Epithelial cell of proximal tubule (primary cell): ENCODE measurements at places on chromosomes 2 and 18.

DNA sequence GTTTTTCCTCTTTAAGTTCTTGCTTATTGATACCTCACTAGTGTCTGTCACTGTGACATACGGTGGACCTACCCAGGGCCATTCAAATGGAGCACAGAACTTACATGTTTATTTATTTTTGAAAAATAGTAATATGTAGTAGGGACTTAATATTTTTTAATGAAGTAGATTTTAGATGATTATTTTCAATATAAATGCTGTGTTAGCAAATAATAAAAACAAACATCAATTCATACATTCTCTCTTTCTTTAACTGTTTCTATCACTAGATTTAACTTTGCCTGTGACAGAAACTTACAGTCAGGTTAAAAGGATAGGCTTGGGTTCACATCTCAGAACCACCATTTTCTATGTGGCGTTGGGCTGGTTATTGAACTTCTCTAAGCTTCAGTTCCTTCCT lies 184.4 kb upstream of the RASGRP3 start:
- no peak for DNase-seq

DNA sequence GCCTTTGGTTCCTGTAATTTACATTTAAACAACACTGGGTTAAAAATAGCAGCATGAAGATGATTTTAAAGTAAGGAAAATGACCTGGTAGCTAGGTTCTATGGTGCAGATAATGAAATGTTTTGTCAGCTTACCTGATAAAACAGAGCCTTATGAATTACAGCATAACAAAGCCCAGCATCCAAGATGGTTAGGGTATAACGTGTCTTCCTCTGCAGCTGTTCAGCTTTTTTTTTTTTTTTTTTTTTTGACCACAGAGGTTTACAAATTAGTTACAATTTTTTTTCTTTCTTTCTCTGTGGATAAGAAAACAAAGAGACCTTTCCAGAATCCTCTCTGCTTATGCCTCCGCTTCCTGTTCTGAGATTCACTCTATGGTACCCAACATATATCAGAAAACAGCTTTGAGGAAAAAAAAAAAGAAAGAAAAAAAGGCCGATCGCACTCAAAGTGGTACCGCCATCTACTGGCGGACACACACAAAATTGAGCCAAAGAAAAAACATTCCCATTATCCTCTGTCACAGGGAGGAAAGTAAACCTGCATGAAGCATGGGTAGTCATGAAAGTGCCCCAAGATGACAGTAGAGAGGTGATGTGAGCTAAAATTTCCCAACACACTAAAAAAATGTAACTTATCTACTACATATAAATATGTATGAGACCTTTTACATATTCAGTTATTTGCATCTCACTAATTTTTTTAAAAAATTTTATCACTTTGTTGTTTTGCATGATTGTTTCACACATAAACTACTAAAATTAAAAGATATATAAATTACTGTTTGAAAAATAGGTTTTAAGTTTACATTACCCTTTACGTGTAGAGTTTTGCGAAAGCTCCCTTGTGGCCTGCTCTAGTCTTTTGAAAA lies at the start of gene SCN3A:
Gene SCN3A, minus strand, starts transcription at position 362 of the 871 bp plus-strand sequence. CDS start 27,656 bp downstream, outside the sequence.
- DNase-seq = no peak

DNA sequence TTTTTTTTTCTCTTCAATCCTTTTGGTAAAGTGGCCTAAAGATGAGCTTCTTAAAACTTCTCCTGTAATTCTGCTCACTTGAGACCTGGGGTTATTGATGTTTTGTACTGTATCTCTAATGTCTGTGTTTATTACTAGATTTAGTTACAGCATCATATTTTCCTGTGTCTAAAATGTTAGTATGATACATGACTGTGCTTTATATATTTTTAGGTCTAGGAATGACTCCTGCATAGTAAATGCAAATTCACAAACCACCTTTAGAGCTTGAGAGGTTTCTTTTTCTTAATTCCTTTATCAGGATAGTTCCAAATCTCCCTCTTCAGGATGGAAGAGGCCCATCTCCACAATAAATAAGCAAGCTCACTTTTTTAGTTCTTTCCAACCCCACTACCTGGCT lies 197.6 kb downstream of the SETBP1 start:
- DNase-seq = no peak

DNA sequence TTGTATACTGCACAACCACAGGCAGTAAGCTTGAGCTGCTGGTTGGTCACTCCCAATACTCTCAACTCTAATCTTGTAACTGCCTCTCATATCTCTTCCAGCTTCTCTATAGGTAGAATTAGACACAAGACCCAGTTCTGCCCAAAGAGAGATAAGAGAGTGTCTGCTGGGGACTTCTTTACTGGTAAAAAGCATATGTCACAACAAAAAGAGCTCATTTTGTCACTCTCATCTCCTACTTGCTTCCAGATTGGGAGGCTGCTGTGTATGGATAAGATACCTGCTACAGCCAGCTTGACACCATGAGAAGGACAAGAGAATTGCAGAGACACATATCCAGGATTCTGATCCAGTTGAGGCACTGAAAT lies 165.2 kb downstream of the PTH2R start:
- no peak for DNase-seq

DNA sequence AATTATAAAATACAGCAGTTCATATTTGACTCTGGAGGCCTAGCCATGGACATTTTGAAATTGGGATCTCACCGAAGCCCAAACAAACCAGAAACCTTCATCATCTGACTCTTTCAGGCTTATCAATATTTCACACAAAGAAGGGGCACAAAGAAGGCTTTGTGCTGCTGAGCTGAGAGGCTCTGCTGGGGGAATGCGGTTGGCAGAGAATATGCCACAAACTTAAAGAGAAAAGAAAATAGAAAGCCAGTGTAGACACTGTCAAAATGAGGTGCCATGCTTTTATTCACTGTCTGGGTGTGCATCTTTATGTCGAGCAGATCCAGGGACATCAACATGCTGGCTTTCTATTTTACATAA lies 162.6 kb downstream of the QPCT start:
- no peak for DNase-seq

GRCh38 chr2:141015341-141016047 lies 1115.3 kb downstream of the LRP1B start:
- no peak for DNase-seq

DNA sequence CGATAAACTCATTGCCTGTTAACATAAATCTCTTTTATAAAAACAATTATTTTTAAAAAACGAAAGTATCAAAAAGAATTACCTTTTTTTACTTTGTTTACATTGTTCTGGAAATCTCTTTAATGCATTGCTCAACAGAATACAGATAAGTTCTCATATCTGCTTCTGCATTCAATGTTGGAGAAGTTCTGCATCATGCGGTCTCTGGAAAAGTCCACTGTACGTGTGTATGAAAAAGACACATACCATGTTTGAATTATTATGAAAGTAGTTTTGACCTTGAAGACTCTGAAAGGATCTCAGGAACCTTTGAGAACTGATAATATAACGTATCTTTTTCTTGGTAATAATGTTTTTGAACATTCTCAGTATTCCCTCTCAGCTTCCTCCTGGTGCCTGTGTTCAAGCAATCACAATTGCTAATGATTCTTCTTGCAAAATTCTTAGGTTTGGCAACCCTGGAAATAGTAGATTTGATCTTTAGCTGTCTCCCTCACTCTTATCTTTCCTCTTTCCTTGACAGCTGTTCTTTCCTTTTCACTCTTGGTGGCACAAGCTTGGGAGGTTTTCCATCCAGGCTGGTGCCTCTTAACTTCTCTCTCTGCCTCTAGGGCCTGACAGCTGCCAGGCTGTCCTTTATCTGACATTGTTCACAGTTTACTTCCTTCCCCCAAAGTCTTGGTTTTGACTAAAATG lies 12.4 kb upstream of the IL1R1 start:
- no peak for DNase-seq

DNA sequence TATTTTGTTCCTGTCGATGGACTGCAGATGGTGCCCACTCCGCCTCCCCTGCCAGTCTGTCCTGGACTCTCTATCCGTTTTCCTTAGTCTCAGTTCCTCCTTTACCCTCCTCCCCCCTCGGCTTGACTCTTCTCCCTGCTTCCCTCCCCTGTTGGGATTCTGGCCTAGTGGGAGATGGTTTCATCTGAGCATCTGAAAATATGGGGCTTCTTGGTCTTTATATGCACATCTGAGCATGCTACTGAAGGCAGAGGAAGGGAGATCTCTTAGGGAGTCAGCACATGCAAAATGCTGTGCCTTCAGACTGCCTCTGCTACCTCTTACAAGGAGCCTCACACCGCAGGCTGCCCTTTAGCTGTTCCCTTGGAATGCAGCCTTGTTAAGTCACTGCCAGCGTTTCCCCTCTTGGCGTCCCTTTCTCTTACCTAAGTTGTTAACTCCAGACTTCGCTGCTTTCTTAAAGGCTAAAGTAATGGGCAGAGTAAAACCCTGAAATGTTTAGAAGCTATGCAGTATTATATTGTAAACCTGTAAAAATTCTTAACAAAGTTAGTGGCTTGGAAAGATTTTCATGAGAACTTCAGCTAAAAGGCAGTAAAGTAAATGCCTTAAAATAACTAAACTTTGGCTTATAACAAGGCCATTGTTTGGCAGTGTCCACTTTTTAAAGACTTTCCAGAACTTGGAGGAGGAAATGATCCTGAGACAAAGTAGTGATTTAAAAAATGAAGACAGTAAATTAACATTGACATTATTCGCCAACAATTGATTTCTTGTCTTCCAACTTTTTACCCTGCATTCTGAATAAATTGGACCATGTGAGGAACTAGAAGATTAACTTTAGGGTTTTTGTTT lies 49.8 kb downstream of the LDLRAD4 start:
- DNase-seq = no peak

DNA sequence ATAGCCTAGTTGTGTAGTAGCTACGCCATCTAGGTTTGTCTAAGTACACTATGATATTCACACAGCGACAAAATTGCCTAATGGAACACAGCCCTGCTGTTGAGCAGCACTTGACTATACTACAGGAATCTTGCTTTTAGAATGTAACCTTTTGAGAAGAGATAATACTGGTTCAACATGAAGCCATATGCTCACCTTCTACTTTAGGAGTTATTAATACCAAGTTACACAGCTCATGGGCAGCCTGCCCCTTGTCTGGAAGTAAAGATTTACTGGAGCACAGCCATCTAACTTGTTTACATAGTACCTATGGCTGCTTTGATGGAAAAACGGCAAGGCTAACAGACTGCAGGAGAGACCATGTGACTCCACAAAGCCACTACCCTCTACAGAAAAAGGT lies 174.8 kb downstream of the DYM start:
- no peak for DNase-seq

GRCh38 chr2:235860871-235861270 lies 307.3 kb downstream of the GBX2 start:
- DNase-seq = no peak

DNA sequence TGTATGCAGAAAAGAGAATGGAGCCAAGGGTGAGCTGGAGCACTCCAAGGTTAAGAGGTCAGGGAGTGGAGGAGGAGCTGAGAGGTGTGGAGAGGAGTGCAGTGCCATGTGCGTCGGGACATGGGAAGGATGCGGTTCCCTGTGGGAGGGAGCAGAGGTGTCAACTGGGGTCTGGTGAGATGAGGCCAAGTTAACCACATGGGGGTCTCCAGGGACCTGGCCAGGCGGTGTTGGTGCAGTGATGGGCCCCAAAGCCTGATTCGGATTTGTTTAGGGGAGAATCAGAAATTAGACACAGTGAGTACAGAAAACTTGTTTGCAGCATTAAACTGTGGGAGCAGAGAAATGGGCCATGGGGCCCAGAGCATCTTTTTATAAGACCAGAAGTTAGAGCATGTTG lies 210.5 kb downstream of the LDLRAD4 start:
- DNase-seq = no peak

GRCh38 chr2:158178646-158179045 lies 77.0 kb downstream of the UPP2 start:
- no peak for DNase-seq

DNA sequence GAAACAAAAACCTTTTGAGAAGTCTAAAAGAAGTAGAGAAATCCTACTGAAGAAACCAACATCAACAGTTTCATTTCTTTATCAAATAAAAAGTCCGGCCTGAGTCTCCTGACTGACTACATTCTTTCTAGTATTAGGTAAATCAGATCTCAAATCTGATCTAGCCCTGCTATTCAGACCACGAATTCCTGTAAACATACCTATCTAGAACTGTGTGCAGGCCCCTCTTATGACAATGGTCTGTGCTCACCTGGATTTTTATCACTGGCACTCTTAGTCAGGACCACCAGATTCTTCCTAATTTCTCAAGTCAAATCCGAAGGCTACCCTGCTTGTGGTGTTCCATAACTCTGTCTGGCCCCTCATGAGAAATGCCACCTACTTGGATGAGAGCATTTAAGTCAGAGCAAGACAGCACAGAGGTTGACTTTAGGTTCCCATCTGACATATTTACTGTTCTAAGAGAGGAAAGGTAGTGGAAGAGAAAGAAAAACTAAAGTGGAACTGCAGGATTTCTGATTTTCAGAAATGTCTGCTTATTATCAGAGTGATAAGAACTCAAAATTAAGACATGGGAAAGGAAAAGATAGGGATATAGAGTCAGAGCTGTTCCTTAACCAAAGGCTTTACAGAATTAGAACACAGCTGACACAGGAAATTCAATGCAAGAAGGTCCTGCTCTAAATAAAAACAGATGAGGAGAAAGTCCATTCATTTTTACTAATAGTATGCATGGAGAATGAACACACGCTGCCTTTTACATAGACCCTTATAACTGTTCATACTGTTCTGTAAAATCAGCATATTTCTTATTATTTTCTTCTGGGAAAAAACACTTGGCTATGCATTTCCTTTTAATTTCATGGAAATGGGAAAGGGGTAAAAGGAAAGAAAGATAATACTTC lies 56.5 kb downstream of the SLC8A1 start:
- DNase-seq = no peak

GRCh38 chr18:26667046-26667445 lies 118.7 kb upstream of the KCTD1 start:
- no peak for DNase-seq

DNA sequence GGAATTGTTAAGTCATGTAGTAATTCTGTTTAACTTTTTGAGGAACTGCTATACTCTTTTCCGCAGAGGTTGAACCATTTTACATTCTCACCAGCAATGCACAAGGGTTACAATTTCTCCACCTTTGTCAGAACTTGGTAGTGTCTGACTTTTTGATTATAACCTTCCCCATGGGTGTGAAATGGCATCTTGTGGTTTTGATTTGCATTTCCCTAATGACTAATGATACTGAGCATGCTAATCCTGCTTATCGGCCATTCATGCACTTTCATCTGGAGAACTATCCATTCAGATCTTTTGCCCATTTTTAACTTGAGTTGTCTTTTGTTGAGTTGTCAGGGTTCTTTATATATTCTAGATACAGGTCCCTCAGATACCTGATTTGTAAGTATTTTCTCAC lies 47.2 kb downstream of the CYB5A start:
- DNase-seq = no peak

DNA sequence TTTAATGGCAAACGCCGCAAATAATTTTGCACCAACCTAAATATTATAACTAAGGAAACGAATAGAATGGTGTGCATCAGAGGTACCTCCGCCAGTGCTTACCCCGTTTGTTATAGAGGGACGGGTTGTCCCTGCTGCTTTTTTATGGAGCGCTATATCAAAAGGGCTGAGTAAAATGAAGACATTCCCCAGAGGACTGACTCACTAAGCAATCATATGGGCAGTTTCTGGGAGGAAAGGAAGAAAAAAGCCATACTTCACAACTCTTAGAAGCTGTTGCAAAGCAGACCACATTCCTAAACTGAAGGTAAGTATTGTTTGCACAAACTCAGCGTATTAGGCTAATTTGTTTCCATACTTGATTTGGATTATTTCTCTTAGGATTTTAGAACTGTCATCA lies 12.9 kb downstream of the ID2 start:
- no peak for DNase-seq

GRCh38 chr2:223560749-223561435 lies 41.3 kb downstream of the SCG2 start:
- DNase-seq = peak; percentile 88
